Stimulated activated CD8-positive, alpha-beta memory T cell treated with anti-CD3 and anti-CD28 coated beads, Interleukin-7, amount 100 ng/mL, for 4 hours (primary cell): ENCODE measurements at places on chromosomes 3 and 15.

DNA sequence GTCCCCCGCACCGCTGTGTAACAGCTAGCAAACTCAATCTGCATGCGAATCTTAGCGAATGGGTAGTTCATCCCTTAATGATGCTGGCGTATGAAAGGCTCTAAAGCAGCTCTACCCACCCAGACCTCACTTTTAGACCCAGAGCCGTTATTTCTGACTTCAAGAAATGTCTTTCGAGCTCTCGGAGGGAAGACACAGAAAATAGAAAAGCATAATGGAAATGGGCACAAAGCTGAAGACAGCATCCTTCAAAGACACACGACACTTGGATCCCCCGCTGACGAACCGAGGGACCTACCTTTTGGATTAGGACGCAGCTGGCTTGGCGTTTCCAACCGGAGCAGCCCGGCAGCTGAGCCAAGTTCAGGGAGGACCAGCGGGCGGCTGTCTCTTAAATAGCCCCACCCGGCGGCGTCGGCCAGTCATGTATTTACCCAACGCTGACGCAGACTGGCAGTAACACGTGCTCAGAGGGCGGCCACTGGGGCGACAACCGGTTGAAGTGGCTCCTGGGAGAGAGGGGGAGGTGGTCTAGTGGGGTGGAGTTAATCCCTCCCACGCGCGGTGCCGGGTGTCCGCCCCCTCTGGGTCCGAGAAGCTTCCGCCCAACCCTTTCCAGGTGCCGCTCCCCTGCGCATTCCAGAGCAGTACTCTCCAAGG is 1.5 kb downstream of the CCK start:
- peak; percentile 5 for DNase-seq

DNA sequence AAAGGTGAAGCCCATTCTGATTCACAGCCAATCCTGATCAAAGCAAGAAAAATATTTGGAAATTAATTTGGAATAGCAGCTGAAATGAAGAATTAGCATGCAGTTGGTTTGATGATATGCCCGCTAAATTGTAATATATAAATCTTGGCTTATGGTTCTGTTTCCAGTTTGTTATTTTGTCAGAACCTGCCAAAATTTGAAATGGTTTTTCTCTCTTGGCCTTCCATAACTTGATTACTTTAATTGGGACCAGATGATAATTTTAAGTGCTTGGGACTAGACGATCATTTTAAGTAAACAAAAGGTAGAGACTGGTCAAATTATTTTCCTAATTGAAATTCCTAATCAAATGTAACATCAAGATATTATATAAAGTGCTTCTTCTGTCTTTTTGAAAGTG is 842.4 kb downstream of the TBL1XR1 start:
- no peak for DNase-seq

GRCh38 chr15:31111091-31111647 is 9.6 kb upstream of the TRPM1 start:
- no peak for DNase-seq

DNA sequence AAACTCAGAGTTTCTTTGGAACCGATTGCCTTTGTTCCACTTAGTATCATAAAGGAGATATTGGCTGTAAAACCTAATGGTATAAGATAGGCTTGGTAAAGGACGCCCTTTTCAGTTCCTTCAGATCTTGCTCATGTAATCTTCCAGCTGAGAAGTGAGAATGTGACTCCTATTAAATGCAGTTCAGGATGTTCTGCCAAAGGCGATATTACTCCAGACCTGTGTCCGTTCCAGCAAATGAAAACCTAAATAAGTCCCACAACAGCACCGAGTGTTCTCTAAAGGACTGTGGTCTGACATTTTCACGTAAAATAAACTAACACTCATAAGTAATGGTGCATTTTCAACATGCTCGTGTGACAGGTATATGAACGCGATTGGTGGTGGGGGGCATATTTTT is 276.2 kb downstream of the FEZF2 start:
- DNase-seq, result no peak

DNA sequence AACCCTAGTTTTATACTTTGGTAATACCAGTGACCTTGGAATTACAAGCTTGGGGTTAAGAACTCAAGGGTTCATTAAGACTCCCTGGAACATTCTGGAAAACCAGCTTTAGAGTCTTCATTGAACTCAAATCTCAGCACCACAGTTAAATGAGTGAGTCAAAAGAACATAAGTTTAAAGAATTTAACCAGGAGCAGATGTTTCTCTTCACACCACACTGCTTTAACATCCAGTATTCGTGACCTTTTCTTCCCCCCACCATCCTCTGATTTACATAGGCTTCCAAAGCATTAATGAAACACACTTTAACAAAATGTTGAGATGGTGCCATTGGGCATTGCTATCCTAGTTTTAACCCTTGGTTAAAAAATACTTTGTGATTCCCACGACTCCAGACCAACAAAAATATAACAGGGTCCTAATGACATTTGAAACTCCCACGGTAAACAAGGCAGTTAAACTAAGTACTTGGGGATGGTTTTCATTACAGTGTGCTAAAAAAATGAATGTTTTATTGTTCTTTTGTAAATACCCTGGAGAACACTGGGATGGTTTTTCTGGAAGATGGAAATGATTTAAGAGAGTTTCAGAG is 123.9 kb downstream of the OXNAD1 start:
- DNase-seq, result no peak

GRCh38 chr15:89412905-89413411 is 78.3 kb upstream of the POLG start:
- no peak for DNase-seq

- DNase-seq, result no peak
Measured at GRCh38 chr3:190847436-190847835, 15.1 kb downstream of the GMNC start.

DNA sequence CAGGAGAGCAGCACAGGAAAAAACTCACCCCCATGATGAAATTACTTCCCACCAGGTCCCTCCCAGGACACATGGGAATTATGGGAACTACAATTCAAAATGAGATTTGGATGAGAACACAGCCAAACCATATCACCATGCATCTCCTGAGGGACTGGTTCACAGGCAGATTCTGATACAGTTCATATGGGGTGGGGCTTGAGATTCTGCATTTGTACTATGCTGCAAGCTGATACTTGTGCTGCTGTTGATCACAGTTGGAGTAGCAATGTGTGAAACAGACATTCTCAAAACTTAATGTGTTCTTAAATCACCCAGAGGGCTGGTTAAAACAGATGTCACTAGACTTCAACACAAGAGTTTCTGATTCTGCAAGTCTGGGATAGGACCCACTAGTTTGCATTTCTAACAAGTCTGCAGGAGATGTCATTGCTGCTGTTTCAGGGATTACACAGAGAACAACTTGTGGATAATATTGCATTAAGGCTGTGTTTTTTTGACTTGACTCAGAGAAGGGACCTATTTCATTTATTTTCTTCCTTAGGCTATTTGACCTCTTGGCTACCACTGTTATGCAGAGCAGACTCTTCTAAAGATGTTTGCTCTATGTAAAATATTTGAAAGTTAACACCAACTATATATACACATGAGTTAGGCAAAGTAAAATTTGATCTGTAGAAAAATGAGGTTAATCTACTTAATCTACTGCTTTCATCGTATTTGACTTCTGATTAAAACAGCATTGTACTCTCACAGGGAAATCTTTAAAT is 194.2 kb upstream of the CNTN3 start:
- no peak for DNase-seq

DNA sequence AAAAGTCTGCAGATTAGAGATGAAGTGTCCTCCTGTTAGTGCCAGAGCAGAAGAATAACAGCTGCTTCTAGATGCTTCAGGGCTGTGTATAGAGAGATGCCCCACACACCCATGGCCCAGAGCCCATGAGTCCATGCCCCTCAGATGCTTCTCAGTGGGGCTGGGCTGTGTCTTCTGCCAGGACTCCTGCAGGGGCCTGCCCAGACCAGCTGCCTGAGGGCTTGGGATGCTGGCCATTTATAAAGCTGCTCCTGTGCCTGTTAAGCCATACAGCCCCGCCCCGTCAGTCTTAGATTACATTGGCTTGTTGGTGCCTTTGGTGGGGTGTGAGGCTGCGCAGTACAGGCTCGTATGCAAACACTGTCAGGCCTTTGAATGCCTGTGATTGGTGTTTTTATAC is 318.0 kb upstream of the CTDSPL start:
- no peak for DNase-seq

DNA sequence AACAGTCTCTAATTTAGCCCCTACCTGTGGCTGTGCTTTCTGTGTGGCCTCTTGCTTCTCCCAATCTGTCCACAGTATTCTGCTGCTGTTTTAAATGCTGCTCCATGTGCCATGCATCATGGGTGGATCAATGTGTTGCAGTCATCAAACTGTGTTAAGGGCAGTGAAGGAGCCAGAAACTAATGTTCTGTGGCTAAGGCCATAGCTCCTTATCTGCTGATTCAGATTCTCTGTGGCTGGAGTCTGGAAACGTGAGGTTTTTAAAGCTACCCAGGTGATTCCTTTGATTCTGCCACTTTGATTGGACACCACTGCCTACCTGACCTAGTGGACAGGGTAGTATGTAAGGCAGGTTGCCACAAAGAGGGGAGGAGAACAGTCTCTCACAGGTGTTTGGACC is 44.8 kb downstream of the MORC1 start:
- DNase-seq, result no peak

DNA sequence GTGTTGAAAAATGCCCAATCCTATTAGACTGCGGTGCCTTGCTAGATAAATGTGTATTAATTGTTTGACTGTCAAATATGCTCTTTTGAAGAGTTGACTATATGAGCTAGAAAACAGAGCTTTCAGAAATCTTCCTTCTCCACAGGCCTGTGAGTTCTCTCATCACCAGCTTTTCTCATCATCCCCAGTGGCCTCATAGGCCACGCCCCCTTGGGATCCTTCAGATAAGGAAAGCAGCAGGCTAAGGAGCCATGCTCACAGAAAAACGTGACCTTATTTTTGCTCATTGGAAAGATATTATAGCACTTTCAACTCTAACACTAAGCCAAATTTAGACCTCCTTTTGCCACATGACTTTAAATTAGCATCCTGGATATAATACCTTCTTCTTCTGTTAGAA is 514.4 kb upstream of the ARRDC4 start:
- no peak for DNase-seq

DNA sequence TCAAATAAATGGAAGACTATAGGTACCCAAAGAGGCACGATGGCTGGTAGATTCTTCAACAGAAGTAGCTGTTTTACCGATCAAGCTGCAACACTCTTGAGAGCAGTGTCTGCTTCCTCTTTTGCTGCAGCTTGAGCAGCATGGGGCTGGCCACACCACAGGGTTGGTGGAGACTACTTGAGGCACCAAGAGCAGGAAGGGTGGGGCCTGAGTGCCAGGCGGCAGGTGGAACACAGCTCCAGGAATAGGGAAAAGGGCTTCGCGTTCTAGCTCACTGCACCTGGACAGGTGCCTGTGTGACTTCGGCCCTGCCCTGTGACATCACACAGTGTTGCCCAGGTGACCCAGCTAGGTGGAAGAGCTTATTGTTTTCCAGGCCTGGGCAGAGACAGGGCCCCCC is at the start of gene CCDC33:
TSS of gene CCDC33 (plus strand) at position 365 of the 400 bp plus-strand sequence. CDS start 394 bp downstream, outside the sequence.
- no peak for DNase-seq

DNA sequence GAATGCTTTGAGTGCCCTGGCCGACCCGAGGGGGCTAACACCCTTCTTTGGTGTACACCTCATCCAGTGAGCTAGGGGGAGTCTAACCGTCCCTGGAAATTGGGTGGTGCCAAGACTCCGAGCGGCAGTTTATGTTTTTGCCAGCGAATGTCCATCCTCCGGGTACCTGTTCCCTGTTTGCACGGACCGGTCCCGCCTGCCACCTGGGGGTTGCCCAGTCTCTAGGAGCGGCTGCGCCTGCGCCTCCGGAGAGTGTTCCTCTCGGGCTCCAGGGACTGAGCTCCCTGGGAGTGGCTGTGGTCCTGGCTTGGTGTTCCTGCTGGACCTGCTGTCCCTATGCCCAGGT is 913 bp upstream of the WNT7A start:
- no peak for DNase-seq

DNA sequence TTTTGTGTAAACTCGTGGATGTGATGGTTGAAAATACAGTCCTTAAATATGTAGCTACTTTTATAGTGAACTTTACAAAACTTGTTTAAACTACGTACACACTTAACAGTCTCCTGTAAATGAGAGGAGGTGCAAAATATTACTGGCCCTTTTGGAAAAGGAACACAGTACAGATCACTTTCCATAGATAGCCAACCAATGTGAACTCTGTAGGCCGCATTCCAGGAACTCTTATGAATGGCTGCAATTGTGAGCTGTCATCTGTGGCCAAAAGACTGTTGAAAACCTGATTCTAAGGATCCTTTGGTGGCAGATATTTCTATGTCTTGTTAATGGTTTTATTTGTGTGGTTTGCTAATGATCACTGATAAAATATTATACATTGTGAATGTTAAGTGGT is 6.2 kb downstream of the TSC22D2 start:
- DNase-seq, result no peak

DNA sequence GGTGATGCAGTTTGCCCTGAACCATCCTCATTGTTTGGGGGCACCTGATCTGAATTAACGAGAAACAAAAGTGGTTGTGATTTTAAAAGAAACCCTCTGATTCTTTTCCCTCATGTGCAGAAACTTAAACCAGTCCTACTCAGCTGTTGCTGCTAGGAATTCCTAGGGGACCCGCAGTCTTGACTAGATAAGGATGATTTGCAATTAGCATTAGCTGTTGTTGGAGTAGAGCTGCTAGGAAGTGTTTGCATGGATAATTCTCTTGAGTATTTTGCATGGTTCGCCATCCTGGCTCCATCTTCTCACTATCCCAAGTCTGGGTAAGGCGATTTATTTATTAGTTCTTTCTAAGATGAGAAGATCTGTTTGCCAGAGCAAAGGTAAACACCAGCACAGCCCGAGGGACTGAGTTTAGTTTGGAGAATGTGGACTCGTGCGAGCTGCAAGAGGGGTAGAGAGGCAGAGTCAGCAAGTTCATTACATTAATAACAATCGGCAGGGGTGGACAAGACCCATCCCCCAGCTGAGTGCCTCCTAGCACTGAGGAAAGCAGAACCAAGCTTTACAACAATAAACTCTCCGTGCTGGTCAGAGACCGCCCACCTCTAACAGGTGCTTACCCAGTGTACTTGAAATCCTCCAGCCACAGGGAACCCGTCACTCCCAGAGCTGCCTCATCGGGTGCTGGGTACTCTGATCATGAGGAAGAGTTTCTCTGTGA is 4.1 kb downstream of the FGD5 start:
- DNase-seq, result no peak

DNA sequence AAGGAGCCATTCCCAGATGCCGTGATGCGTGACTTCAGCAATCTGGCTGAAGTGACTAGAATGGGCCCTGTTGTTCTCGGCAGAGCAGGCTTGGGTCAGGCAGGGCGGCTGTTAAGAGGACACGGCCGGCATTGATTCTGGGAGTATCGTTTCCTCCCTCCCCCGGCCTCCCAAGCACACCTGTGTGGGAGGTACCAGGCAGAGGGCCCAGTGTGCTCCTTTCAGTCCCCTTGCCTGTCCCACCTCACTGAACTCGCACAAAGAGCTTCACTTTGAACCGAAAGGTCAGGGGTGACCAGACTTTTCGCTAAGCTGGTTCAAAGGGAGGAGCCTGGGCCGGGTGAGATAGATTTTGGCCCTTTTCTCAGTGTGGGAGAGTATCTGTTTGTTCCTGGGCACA is 92.7 kb downstream of the CEMIP start:
- no peak for DNase-seq

- no peak for DNase-seq
Measured at GRCh38 chr3:16653712-16654111, 48.5 kb upstream of the DAZL start.
